Right cardiac atrium (tissue), 5 donors: ENCODE measurements at places on chromosomes 6 and 20. TPM values are rescaled to one million over a fixed set of nuclear protein-coding genes. Genes with fewer than 3 reads are reported as not detected.
A peak's percentile ranks its signal among the peaks of the same experiment; 100 is the strongest.

The RBBP8NL gene
- total RNA-seq = not detected

DNA sequence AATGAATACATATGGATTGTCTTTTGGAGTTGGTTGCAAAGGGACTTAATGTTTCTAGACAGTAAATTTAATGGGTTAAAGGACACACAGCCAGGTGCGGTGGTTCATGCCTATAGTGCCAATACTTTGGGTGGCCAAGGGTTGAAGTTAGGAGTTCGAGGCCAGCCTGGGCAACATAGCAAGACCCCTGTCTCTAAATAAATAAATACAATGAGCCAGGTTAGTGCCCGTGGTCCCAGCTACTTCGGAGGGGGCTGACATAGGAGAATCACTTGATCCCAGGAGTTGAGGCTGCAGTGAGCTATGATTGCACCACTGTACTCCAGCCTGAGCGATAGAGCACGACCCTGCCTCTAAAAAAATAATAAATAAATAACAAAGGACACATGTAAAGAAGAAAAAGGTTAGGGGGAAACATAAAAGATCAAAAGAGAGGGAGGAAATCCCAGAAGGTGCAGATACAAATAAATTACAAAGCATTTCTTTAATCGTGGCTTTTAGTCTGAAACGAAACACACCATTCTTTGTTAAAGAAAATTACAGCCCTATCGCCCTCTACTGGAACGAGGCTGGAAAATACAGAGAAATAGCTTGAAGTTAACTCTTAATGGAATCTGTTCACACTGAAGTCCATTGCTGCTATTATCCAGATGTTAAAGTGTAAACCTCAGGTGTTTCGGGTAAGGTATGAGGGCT lies 42.6 kb upstream of the SCML4 start:
- no peak for DNase-seq

GRCh38 chr20:43863330-43863729 lies 51.3 kb upstream of the TOX2 start:
- no peak for DNase-seq

DNA sequence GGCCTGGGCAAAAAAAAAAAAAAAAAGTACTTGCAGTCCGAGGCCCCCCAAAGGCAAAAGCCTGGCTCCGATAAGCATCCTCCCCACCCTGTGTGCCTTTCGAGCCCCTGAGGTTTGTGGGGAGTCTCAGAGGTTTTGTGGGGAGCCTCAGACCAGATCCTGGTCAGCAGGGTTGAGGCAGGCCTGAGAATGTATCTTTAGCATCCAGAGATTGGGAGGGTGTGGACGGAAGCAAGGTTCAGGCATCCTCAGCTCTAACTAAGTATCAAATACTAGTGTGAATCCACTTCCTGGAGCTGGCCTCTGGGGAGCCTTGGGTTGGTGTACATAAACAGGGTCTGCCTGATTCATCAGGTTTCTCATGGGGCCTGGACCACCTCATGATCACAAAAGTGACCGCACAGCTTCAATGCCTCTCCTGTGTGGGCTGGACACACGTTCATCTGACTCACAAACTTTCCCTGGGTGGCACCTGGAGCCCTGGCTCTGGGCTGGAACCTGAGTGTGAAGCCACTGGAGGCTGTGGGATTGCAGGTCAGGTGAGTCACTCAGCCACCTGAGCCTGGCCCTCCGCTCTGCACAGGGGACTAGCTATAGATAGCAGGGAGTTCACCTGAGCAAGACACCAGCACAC lies 24.4 kb downstream of the PCMTD2 start:
- peak; percentile 26 for DNase-seq

The RBL1 gene
- 3.0 TPM for total RNA-seq

The IL17A gene
- total RNA-seq = not detected
